Stimulated activated naive CD8-positive, alpha-beta T cell treated with anti-CD3 and anti-CD28 coated beads, Interleukin-15, amount 100 ng/mL, for 72 hours (primary cell): ENCODE measurements at places on chromosomes 16 and 17.

DNA sequence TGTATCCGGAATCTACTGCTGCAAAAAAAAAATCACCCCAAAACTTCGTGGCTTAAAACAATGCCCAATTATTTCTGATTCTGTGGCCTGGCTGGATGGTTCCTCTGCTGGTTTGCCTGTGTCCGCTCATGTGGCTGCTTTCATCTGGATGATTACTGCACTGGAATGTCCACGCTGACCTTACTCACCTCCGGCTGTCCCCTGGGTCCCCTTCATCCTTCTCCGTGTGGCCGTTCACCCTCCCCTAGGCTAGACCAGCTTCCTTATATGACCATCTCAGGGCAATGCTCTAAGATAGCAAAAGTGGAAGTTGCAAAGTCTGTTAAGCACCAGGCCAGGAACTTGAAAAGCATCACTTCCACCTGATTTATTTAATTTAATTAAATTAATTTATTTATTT lies 31.4 kb upstream of the SPNS2 start:
- no peak for DNase-seq

GRCh38 chr16:56807011-56807675 lies 57.9 kb upstream of the SLC12A3 start:
- DNase-seq: no peak

- DNase-seq: peak; percentile 90
Observed at GRCh38 chr16:27169511-27170071, 33.7 kb upstream of the KDM8 start.

DNA sequence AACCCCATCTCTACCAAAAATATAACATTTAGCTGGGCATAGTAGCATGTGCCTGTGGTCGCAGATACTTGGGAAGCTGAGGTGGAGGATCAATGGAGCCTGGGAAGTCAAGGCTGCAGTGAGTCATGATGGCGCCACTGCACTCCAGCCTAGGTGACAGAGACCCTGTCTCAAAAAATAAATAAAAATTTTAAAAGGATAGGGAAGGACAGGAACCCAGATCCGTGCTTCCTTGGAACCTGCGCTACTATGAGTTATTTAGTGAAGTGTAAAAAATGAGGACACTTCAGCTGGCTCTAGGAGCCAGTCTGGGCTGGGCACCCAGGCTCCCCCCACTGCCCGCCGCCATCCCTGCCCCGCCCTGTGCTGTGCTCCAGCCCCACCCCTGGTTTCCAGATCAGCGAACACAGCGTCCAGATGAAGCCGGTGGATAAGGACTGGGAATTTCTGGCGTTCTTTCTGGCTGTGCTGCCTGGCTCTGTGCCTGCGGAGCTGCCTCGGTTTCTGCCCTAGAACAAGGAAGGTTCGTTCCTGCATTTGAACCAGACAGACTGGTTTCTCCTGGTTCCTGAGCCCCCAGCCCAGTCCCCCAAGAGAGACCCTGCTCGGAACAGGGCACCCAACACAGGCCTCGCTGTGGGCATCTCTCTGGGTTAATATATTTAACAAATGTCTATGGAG lies 18.5 kb downstream of the PLLP start:
- DNase-seq: no peak

- DNase-seq: no peak
Observed at GRCh38 chr16:25224731-25225319, 8.1 kb downstream of the AQP8 start.

- no peak for DNase-seq
Observed at GRCh38 chr17:76797241-76797840, 59.4 kb downstream of the MFSD11 start.

DNA sequence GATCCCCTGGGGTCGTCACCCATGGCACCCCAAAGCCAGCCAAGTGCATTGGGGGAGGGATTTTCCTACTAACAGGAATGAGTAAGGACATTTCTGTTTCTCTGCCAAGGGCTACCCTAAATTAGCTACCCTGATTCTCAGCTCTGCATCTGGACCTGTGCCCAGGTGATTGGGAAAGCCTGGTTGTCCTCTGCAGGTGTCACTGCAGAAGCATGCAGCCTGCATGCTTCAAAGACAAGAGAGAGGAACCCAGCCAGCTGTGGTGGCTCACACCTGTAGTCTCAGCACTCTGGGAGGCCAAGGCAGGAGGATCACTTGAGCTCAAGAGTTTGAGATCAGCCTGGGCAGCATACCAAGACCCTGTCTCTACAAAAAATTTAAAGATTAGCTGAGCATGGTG lies 19.6 kb downstream of the BEAN1 start:
- no peak for DNase-seq

- DNase-seq: no peak
Observed at GRCh38 chr17:29148257-29148789, 31.9 kb downstream of the MYO18A start.

GRCh38 chr17:74118504-74118903 lies 85.0 kb upstream of the RPL38 start:
- no peak for DNase-seq

GRCh38 chr17:32141258-32141657 lies 1.0 kb upstream of the RHOT1 start:
- DNase-seq: no peak

GRCh38 chr16:10870808-10871156 lies 6.2 kb upstream of the CIITA start:
- DNase-seq: no peak

DNA sequence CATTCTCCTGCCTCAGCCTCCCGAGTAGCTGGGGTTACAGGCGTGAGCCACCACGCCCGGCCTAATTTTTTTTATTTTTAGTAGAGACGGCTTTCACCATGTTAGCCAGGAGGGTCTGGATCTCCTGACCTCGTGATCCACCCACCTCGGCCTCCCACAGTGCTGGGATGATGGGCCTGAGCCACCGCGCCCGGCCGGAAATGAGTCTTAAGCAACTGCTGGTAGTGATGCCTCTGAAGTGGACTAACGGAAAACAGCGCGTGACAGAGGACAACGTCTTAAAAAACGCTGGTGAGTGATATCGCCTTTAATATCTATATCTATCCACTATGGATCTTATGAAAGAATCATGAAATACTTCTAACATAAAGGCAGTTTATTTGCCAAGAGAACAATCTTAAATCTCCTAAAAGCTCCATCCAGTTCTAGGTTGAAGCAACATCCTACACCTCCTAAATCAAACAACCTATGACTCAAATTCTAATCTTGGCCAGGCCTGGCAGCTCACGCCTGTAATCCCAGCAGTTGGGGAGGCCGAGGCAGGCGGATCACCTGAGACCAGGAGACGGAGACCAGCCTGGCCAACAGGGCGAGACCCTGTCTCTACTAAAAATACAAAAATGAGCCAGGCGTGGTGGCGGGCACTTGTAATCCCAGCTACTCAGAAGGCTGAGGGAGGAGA lies 69.8 kb downstream of the NXN start:
- no peak for DNase-seq

- no peak for DNase-seq
Observed at GRCh38 chr16:14491861-14492529, 138.1 kb downstream of the PARN start.

GRCh38 chr17:29172589-29172988 lies 7.6 kb downstream of the MYO18A start:
- no peak for DNase-seq

DNA sequence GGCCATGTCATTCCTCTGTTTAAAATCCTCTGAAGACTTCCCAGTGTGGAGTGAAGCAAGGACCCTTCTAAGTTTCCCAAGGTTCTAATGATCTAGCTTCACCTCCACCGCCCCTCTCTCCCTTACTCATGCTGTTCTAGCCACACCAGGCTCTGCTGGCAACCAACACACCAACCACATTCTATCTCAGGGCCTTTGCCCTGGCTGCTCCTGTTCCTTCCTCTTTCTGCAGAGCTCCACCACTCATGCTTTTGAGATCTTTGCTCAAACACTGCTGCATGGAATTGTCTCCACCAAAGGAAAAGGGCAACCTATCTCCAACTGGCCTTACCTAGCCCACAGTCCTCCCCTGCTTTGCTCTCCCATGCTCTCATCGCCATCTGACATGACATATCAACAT lies 128.7 kb downstream of the XYLT1 start:
- DNase-seq: peak; percentile 15

GRCh38 chr16:68737730-68738629 lies 888 bp downstream of the CDH1 start:
- DNase-seq: no peak
